ENCODE measurements at places on chromosomes 3 and 15.

GRCh38 chr15:49847423-49848281 lies 226.8 kb downstream of the DTWD1 start:
- no peak for DNase-seq

GRCh38 chr15:99863550-99864198 lies 130.4 kb upstream of the LYSMD4 start:
- DNase-seq: peak; percentile 8

DNA sequence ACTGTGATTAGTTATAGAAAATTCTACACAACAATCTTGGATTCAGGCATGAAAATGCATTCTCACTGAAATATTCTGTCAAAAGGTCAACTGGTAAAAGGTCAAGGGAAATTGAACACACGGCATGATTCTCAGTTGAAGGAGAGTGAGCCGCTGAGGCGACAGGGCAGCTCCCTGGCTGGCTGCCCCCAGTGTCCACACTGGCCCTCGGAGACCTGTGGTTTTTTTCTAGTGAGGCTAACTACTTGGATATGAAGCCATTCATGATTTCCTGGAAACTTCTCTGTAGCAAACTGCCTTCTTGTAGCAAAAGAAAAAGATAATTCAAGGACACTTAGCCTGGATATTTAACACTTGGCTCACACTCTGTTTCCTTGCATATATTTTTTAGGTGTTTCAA lies 37.2 kb downstream of the AADACL2 start:
- DNase-seq: peak; percentile 41

DNA sequence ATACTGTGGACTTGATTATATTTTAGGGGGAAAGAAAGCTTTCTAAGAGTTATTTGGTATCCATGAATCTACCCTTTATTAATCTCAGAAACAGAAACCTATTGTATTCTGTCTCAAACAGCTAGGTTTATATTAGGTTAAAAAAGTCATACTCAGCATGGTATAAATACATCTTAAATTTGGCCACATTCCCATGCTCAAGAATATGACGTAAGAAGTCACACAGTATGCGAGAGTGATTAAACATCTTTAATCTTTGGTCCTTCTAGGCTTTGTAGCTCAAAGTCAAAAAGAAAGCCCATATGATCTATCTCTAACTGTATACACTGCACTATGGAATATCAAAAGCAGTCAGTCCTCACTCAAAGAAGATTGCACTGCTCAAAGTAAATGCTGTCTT lies 131.4 kb downstream of the EPHA3 start:
- no peak for DNase-seq

DNA sequence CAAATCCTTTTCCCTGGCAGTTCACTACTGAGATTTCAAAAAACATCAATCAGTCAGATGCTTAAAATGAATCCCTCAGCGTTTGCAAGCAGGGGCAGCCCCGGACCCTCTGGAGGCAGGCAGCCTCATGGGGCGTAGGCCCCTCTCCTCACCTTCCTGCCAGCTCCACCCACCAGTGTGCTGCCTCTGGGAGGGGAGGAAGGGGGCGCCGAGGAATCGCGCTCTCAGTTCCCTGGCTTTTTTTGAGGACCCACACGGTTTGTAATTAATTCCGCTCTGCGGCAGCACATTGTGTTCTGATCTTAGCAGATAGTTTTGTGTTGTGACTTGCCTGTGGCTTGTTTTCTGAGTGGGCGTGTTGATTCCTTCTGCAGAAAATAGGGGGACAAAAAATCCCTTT lies 159.9 kb downstream of the KLF13 start:
- no peak for DNase-seq

DNA sequence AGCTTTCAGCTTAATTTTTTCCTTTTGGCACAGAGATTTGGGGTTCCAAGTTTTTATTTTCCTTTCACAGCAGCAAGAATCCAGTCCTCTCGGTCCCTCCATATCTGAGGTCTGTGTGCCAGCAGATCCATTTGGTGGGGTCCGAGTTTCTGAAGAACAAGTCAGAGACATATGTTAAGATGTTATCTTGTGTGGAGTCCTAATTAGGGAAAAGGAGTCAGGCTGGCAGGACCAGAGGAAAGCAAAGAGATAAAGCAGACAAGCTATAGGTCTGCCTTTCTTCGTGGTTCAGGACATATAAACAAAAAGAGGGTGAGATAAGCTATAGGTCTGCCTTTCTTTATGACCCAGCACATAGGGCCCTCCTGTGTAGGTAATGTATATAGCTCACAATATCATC lies 54.9 kb downstream of the TMED3 start:
- no peak for DNase-seq

- no peak for DNase-seq
These were observed 228.1 kb downstream of the ADAMTS9 start for GRCh38 chr3:64459711-64460110.
